Astrocyte of the cerebellum (primary cell): ENCODE measurements at places on chromosomes 16 and 17.

DNA sequence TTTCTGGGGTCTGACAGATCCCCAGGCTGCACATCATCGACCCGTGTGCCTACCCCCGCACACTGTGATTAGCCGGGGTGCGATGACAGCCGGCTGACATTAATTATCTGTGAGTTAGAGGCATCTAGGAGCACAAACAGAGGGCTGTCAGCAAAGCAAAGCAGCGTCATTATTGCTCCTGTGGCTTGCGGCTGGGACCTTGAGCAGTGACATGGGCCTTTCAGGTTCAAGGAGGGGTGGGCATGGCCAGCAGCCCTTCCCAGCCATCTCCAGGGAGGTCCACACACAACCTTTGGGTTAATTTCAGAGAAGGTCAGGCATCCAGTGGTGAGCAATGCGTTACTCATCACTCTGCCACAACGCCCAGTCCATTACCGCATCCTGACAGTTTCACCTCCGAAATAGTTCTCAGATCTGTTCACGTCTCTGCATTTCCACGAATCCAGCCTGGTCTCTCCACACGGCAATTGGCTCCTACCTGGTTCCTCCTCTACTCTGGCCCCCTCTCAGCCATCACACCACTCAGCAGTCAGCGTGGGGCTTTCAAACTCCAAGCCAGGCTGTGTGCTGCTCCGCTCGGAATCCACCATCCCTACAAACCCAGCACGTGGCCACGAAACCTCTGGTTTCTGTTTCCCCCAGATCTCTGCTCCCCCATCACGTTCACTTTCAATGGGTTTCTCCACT lies 249.7 kb upstream of the C16orf82 start:
- DNase-seq: no peak

- DNase-seq: no peak
Measured at GRCh38 chr16:66851166-66851964, 7.2 kb downstream of the CA7 start.

DNA sequence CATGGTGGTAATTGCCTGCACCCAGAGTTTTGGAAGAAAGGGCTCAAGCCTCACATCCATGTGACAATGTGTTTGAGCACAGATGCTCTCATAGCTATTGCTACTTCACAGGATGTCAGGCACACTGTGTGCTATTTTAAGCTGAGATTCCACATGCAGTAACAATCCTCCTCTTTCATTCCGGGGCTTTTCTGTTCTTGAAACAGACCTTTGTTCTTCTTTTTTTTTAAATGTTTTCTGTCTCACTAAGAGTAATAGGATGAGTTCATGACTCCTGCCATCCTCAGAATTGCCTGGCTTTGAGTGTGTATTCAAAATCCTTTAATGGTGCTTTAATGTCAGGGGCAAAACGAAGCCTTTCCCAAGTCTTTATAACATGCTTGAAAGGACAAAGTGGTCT lies 198.9 kb downstream of the ABCC12 start:
- no peak for DNase-seq

- DNase-seq: no peak
Measured at GRCh38 chr17:60173304-60173819, 23.6 kb downstream of the CA4 start.

DNA sequence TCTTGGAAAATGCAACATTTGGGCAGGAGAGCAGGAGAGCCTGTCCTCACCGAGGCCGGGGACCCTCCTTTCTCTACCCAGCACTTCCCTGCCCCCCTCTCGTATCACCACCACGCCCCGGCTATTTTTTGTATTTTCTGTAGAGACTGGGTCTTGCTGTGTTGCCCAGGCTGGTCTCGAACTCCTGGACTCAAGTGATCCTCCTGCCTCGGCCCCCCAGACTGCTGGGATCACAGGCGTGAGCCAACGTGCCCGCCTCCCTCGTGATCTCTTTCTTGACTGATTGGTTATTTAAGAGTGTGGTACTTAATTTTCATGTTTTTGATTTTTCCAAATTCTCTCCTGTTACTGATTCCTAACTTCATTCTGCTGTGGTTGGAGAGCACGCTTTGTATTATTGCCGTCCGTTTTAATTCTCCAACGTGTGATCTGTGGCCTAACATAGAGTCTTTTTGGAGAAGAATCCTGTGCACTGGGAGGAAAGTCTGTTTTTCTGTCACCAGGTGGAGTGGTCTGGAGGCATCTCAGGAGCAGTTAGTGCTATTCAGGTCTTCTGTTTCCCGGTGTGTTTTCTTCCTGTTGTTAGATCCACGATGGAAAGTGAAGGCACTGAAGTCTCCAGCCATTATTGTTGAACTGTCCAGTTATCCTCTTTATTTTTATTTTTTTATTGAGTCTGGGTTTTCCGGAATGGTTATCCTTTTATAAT lies 40.4 kb downstream of the ZNF778 start:
- no peak for DNase-seq

GRCh38 chr16:52405441-52405840 lies 141.5 kb downstream of the TOX3 start:
- no peak for DNase-seq

DNA sequence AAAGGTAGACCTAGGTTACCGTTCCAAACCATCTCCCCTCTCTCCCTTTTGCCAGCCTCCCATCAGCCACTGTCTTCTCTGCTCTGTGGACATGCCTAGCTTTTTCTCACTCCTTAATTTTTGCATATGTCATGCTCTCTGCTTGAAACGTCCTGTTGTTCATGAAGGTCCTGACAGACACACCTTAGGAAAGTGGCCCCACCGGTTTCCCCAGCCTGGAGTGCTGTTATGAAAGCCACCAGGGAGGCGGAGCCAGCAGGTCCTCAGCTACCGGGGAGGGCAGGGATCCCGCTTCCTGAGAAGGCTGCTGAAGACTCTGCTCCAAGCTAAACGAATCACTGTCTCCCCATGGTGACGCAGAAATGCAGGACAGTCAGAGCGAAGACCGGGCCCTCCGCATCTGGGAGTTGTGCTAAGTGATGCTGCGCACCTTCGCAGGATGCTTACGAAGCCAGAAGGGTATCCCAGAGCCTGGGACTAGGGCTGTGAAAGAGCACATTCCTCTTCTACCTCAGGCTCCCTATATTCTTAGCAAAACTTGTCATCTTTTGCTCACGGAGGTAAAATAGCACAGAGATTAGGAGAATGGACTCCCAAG lies 2.3 kb upstream of the SLC16A11 start:
- DNase-seq: no peak
